ENCODE measurements at places on chromosomes 7 and 10. TPM values are rescaled to one million over a fixed set of nuclear protein-coding genes. Genes with fewer than 3 reads are reported as not detected.

DNA sequence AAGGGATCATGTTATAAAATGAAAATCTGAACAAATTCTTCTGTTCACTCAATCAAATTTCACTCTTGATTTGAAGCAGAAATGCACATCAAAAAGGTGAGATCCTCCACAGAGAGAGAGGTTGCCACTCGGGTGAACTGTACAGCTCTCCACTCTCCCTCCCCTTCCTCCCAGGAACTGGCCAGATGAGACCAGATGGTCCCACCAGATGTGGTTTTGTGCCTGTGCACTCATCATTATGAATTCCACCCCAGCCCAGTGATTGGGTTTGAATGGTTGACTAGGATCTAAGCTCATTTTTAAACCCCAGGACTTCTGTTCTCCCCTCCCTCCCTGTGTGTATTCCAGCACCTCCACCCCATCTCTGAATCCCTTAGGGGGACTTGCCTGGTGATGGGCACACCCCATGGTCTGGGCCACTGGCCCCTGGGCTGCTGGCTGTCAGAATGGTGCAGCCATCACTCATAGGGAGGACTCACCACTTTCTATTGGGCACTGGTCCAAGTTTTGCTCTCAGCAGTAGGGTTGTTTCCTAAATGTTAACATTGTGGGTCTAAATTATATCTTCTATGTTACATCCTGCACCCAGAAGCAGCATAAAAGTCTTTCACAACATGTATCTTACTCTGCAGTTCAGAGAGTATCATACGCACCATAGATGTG lies 393.1 kb downstream of the TNS3 start:
- H3K36me3 ChIP-seq = no peaks in the 10 kb centered on the region
- peaks cover 47% of the 10 kb centered on the region for H3K27me3 ChIP-seq
- H3K4me3 ChIP-seq = no peak overlapping the region
- H3K27ac ChIP-seq = no peak overlapping the region
- peaks cover 4% of the 10 kb centered on the region for H3K4me1 ChIP-seq

GRCh38 chr10:3805791-3806461 lies 20.9 kb upstream of the KLF6 start:
- no peaks in the 10 kb centered on the region for H3K36me3 ChIP-seq
- H3K4me3 ChIP-seq = peak overlapping the region; percentile 36
- no peak overlapping the region for H3K27ac ChIP-seq

GRCh38 chr7:4270941-4271715 lies 411.0 kb upstream of the FOXK1 start:
- no peak overlapping the region for H3K27ac ChIP-seq
- H3K4me1 ChIP-seq = no peaks in the 10 kb centered on the region
- no peak overlapping the region for H3K4me3 ChIP-seq
- peak; percentile 74 for DNase-seq
- H3K27me3 ChIP-seq = no peaks in the 10 kb centered on the region

DNA sequence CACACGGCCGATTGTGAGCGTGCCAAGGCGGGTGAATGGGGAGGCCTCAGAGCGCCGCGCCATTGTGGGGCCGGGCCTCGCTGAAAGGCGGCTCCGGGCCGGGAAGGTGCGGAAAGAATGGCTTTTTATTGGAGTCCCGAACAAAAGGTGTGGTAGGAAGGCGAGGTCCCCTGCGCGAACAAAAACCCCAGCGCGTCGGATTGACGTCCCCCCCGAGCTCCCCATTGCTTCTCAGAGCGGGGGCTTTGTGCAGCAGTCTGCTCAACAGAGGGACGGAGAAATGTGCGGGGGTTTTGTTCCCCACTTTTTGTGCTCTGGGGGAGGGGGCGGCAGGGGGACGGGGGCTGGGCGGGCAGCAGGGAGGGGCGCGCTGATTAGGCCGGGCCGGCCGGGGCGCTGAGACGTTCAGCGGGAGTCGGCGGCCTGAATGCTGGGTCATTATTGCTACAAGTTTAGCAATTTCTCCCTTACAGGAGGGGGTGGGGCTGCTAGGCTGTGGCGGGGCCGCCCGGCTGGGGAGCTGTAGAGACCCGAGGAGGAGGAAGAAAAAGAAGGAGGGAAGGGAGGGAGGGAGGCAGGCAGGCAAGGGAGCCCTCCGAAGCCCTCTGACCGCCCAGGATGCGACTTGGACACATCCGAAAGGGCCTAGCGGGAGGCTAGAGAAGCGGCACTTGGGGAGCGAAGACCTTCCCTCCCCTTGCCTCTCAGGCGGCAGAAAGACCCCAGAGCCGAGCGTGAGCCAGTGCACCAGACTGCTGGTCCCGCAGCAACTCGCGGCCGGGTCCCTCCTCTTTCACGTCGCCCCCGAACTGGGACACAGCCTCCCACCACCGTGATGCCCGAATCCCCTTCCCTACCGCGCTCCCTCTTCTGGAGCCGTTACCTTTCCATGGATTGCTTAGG lies 4.6 kb downstream of the NKX2-3 start:
- peaks cover 2% of the 10 kb centered on the region for H3K36me3 ChIP-seq
- peaks cover 35% of the 10 kb centered on the region for H3K4me1 ChIP-seq
- peaks cover 82% of the 10 kb centered on the region for H3K27me3 ChIP-seq
- no peak for DNase-seq
- H3K4me3 ChIP-seq = peak overlapping the region; percentile 53
- no peak overlapping the region for H3K27ac ChIP-seq

DNA sequence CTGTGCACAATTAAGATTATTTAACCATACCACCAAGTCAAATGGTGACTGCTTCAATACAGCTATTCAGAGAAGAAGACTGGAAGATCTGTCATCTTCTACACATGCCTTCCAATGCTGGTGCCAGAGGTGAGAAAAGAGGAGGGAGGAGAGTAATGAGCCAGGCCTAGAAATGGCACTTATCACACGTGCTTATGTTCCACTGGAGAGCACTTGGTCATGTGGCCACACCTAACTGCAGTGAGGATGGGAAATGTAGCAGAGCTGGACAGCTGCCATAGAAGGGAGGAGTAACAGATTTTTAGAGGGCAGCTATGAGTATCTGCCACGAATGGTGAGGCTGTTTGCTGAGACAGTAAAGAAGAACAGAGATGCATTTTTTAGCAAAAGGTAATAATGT lies 77.1 kb downstream of the MPLKIP start:
- peaks cover 13% of the 10 kb centered on the region for H3K36me3 ChIP-seq
- peaks cover 14% of the 10 kb centered on the region for H3K4me1 ChIP-seq
- H3K27ac ChIP-seq = no peak overlapping the region
- no peaks in the 10 kb centered on the region for H3K27me3 ChIP-seq
- no peak for DNase-seq

DNA sequence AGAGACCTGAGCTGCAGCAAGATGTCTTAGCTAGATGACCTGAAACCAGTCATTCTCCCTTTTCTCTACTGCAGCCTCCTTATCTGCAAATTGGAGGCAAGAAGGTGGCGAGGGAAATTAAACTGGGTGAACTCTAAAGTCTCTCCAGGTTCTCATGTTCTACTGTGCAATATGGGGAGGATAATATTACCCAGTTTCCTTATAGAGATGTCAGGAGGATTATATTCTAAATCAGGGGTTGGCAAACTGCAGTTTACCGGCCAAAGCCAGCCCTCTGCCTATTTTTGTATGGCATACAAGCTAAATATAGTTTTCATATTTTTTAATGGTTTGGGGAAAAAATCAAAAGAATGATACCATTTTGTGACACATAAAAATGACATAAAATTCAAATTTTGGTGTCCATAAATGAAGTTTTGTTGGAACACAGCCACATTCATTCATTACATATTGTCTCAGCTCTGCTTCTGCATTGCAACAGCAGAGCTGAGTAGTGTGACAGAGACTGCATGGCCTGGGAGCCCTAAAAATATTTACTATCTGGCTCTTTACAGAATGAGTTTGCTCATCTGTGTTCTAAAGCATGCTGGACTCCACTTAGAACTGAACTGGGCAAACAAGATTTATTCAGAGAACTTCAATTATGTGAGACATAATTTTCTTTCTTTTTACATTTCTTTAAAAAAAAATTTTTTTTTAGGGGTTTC lies 19.2 kb upstream of the MALSU1 start:
- no peak overlapping the region for H3K27ac ChIP-seq
- H3K36me3 ChIP-seq = no peaks in the 10 kb centered on the region
- H3K4me3 ChIP-seq = no peak overlapping the region
- DNase-seq = no peak
- no peaks in the 10 kb centered on the region for H3K4me1 ChIP-seq
- no peaks in the 10 kb centered on the region for H3K27me3 ChIP-seq

PLOD3 gene
- 130 TPM for total RNA-seq

GRCh38 chr10:48608279-48608681 lies 3.4 kb upstream of the ARHGAP22 start:
- peak; percentile 42 for DNase-seq
- no peaks in the 10 kb centered on the region for H3K36me3 ChIP-seq
- H3K4me3 ChIP-seq = no peak overlapping the region

Measured in osteocyte (in vitro differentiated cells).